CD4-positive, alpha-beta T cell treated with Interleukin-2 at 100 ng/mL for 4 hours (primary cell): ENCODE measurements at places on chromosomes 7 and 10.
A peak's percentile ranks its signal among the peaks of the same experiment; 100 is the strongest.

DNA sequence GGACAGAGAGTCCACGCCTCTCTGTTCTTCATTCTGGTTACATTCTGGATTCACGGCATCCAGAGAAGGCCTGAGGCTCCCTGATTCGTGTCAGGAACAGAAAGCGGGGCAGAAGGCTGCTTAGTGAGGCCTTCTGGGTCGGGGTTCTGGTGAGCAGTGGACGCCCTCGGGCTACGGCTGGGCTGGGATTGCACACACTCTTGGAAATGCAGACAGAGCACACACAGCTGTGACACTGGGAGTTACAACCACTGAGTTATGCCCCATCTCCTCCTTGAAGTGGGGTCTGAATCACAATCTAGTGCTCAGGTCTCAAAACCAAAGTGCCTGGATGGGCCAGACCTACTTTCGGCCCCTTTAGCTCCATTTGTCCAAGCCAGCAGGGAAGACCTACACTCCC lies 156.9 kb upstream of the GDF10 start:
- DNase-seq: no peak

DNA sequence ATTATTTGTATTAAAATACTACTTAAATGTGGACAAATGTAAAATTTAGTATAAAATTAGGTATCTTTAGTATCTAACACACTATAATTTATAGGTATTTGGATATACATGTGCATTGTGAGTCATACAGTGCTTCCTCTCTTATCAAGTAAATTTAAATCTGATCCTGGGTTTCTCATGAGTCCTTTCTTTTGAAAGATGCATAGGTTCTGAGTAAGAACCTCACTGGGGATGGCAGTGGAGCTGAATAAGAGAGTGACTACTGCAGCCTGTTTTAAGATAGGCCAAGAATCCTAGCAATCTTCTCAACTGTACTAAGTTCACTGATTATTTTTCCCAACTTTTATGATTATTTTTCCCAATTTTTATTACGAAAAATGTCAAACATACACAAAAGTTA lies 16.2 kb downstream of the CEP55 start:
- no peak for DNase-seq

DNA sequence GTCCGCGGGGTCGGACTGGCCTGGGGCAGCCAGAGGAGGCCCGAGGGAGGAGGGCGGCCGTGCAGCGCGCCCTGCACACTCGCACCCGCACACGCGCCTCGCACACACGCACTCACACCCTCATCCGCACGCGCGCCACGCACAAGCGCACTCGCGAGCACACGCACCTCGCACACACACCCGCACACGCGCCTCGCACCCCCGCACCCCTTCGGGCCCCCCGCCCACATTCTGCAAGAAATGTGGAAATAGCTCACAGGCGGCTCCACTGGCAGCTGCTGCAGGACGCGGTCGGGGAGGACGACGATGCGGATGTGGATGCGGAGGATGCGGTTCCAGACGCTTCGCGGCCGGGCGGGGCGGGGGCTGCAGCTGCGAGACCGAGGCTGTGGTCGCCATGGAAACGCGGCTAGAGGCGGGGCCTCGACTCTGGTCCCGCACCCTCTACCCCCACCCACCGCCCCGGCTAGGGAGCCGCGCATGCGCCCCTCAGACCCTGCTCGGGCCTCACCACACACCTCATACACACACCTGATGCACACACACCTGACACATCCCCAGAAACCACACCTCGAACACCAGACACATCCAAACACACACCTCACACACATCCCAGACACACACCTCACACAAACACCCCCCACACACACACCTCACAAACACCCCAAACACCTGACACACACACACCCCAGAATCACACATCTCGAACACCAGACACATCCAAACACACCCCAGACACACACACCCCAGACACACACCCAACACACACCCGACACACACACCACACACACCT lies at the start of gene CALY:
Gene CALY (minus strand): TSS at position 320 of the 793 bp plus-strand sequence. CDS start 7,907 bp downstream, outside the sequence.
- peak; percentile 85 for DNase-seq

GRCh38 chr10:102003541-102003940 lies 52.4 kb downstream of the ARMH3 start:
- no peak for DNase-seq

- no peak for DNase-seq
Measured at GRCh38 chr7:141652691-141653090, 49.3 kb downstream of the DENND11 start.

DNA sequence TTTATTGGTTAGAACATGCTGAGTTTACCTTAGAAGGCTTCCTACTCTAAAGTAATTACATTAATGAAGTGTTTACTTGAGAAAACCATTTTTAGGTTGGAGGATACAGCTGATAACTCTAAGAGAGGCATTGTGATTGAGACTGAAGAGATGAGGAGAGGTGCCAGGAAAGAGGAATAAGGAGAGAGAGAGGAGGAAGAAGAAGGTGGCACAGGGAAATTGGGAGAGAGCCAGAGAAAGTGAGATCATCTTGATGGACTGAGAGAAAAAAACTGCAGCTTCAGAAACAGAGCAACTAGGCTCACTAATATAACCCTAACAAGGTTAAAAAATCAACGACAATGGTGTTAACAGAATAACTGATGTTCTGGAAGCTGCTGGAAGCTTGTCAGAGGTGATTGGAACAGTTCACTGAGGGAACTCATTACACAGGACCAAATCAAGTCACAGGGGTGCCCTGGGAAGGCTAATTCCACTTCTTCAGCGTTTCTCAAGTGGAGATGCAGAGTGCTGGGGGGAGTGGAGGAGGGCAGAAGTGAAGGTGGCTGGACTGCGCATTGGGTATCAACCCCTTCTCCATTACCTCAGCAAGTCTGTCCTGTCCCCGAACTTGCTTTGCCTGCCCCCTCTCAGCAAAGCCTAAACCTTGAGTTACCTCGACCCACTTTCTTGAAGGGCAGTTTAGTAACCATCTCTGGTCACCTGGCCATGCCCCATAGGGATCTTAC lies 6.9 kb upstream of the SORBS1 start:
- no peak for DNase-seq

DNA sequence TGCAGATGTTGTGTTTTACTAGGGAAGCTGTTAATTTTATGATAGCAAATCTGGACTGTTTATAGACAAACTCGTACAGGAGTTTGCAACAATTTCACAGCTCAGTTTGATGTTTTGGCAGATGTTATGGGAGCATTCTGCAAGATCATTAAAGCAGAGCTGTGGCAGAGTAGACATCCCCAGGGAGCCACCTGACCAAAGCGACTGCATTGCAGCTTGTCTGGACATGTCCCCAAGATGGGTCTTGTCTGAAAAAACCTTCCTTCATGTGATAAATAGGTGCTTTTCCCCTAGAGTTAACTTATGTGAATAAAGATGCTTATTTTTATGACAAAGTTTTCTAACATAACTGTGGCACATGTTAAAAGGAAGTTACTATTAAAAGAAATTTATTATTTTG lies 91.2 kb upstream of the GPR141 start:
- no peak for DNase-seq
